ENCODE measurements at places on chromosomes 2 and 18. TPM values are rescaled to one million over a fixed set of nuclear protein-coding genes. Genes with fewer than 3 reads are reported as not detected.

The RGPD3 gene
- total RNA-seq = not detected

The ARHGAP25 gene
- total RNA-seq = 37.7 TPM

The MC5R gene
- not detected for total RNA-seq

The DDX18 gene
- 146 TPM for total RNA-seq

The IL37 gene
- total RNA-seq = not detected

The OSBPL1A gene
- total RNA-seq = 0.65 TPM

The EVX2 gene
- total RNA-seq = not detected

All from OCI-LY7 (cell line).